Thyroid gland (tissue), 4 donors: ENCODE measurements at places on chromosomes 6 and 20.

- no peak for DNase-seq
- H3K36me3 ChIP-seq: no peaks in the 10 kb centered on the region
- H3K4me3 ChIP-seq: no peak overlapping the region
- H3K4me1 ChIP-seq: peaks cover 68% of the 10 kb centered on the region
- peak overlapping the region; percentile 89 for H3K27ac ChIP-seq
- H3K27me3 ChIP-seq: no peaks in the 10 kb centered on the region
These were observed 29.2 kb downstream of the RNF144B start for GRCh38 chr6:18416341-18416679.

DNA sequence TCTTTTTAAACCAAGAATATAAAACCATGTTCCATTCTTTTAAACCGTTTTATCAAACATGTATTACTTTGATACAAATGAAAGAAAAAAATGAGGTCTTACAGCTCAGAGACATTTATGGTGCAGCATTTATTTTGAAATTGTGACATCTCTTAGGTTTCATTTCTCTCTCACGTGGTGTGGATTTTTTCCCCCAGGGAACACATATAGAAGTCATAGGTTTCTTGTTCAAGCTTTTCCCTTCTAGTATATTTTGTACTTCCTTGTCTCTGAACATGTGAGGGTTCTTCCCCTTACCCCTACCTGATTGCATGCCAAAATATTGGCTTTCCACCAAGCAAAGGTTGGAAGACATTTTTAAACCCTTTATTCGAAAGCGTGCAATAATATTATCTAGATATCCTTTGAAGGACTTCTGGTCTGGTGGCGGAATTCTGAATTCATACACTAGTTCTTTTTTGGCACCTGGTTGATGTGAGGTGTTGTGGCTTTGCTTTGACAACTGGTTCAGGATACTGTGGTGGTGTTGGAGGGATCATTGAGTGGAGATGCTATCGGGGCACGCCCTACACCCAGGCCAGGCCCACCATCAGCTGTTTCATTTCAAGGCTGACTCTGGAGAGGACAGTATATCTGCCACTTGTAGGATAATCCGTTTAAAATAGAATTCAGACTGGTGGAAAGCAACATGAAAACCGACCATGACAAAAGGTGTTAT lies 5.6 kb upstream of the FAM50B start:
- no peak for DNase-seq
- no peak overlapping the region for H3K4me3 ChIP-seq
- no peaks in the 10 kb centered on the region for H3K4me1 ChIP-seq
- no peak overlapping the region for H3K27ac ChIP-seq
- H3K36me3 ChIP-seq: no peaks in the 10 kb centered on the region

DNA sequence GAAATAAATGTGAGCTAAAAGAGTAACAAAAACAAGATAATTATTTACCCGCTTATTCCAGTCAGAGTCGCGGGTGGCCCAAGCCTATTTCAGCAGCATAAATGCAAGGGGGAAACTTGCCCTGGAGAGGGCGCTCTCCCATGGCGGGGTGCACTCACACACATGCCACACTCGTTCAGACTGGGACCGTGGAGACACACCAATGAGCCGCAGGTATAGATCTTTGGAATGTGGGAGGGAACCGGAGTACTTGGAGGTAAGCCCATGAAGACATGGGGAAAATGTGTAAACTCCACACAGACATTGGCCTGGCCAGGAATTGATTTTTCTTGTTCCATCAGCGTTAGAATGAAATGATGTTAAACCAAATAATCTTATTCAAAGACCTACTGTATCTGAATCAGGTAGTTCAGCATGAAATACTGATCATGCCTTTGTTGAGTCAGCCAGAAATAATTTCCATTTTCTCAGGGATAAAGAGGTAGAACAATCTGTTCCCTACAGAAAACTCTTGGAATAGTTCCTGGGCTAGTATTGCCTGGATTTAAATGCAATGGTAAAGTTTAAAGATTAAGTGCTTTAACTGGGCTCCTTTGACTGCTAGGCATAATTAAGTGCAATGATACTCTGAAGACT lies 191.5 kb downstream of the MCHR2 start:
- no peaks in the 10 kb centered on the region for H3K27me3 ChIP-seq
- H3K27ac ChIP-seq: no peak overlapping the region
- DNase-seq: no peak
- H3K4me3 ChIP-seq: no peak overlapping the region
- H3K36me3 ChIP-seq: no peaks in the 10 kb centered on the region
- no peaks in the 10 kb centered on the region for H3K4me1 ChIP-seq

DNA sequence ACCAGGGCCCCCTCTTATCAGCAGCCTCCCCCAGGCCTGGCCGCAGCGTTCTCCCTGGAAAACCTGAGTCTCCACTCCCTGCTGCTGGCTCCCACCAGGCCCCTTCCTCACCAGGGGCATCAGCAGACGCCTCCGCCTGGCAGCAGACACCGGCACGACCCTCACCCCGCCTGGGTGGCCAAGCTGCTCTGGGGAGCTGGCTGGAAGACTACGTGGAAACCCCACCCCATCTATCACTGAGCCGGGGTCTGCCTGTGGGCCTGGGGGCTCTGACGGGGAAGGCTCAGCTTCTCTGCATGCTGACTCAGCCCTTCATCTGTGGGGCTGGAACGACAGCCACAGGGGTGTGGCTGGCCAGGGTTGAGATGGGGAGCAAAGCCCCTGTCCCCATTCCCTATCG lies 19.1 kb upstream of the RBBP8NL start:
- H3K27me3 ChIP-seq: no peaks in the 10 kb centered on the region
- H3K27ac ChIP-seq: no peak overlapping the region
- H3K4me3 ChIP-seq: no peak overlapping the region
- no peaks in the 10 kb centered on the region for H3K36me3 ChIP-seq
- DNase-seq: no peak

GRCh38 chr6:26028746-26029569 lies 58.3 kb upstream of the HFE start:
- peaks cover 26% of the 10 kb centered on the region for H3K4me1 ChIP-seq
- DNase-seq: no peak
- no peak overlapping the region for H3K27ac ChIP-seq
- no peaks in the 10 kb centered on the region for H3K27me3 ChIP-seq

- H3K27ac ChIP-seq: no peak overlapping the region
- H3K4me1 ChIP-seq: peaks cover 11% of the 10 kb centered on the region
- H3K4me3 ChIP-seq: no peak overlapping the region
- H3K36me3 ChIP-seq: no peaks in the 10 kb centered on the region
These were observed 154.9 kb upstream of the BEND6 start for GRCh38 chr6:56799989-56800388.

DNA sequence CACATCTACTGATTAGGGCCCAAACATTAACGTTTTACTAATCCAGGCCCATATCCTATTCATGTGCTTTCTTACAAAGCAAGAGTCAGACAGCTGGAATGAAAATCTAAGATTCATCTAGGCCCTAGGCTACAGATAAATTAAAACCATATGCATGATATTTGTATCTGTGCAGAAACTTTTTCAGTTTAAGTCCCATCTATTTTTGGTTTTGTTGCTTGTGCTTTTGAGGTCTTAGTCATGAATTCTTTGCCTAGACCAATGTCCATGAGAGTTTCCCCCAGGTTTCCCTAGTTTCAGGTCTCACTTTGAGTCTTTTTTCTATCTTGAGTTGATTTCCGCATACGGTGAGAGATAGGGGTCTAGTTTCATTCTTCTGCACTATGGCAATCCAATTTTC lies 20.2 kb downstream of the ADNP start:
- no peak overlapping the region for H3K27ac ChIP-seq
- DNase-seq: no peak
- H3K4me3 ChIP-seq: no peak overlapping the region
- no peaks in the 10 kb centered on the region for H3K27me3 ChIP-seq
- H3K4me1 ChIP-seq: peaks cover 15% of the 10 kb centered on the region

GRCh38 chr6:14951704-14952103 lies 294.2 kb upstream of the JARID2 start:
- H3K4me3 ChIP-seq: no peak overlapping the region
- no peaks in the 10 kb centered on the region for H3K4me1 ChIP-seq
- H3K27ac ChIP-seq: no peak overlapping the region
- H3K36me3 ChIP-seq: no peaks in the 10 kb centered on the region

DNA sequence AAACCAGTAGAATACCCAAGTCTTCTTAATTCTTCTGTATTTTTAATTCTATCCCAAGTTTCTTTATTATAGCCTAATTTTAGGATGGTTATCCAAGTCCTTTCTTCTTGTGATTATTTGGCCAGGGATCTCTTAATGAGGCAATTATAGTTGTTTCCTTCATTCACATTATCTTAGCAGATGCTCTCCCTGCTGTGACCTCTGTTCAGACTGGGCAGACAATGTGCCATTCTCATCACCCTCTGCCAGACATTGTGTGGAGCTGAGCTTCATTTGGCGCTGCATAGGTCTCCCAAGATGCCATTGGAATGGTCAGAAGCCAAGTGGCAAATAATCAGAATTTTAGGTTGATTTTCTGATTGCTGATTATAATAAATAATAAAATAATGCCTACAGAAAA lies 79.4 kb downstream of the LIN28B start:
- no peaks in the 10 kb centered on the region for H3K27me3 ChIP-seq
- H3K36me3 ChIP-seq: no peaks in the 10 kb centered on the region

- H3K4me3 ChIP-seq: no peak overlapping the region
- no peaks in the 10 kb centered on the region for H3K4me1 ChIP-seq
- no peak overlapping the region for H3K27ac ChIP-seq
These were observed 710.0 kb downstream of the QKI start for GRCh38 chr6:164124473-164124872.

GRCh38 chr6:37913210-37913609 lies 93.7 kb downstream of the ZFAND3 start:
- no peak overlapping the region for H3K27ac ChIP-seq
- DNase-seq: no peak
- no peak overlapping the region for H3K4me3 ChIP-seq
- H3K36me3 ChIP-seq: no peaks in the 10 kb centered on the region
- peaks cover 3% of the 10 kb centered on the region for H3K4me1 ChIP-seq
- no peaks in the 10 kb centered on the region for H3K27me3 ChIP-seq

DNA sequence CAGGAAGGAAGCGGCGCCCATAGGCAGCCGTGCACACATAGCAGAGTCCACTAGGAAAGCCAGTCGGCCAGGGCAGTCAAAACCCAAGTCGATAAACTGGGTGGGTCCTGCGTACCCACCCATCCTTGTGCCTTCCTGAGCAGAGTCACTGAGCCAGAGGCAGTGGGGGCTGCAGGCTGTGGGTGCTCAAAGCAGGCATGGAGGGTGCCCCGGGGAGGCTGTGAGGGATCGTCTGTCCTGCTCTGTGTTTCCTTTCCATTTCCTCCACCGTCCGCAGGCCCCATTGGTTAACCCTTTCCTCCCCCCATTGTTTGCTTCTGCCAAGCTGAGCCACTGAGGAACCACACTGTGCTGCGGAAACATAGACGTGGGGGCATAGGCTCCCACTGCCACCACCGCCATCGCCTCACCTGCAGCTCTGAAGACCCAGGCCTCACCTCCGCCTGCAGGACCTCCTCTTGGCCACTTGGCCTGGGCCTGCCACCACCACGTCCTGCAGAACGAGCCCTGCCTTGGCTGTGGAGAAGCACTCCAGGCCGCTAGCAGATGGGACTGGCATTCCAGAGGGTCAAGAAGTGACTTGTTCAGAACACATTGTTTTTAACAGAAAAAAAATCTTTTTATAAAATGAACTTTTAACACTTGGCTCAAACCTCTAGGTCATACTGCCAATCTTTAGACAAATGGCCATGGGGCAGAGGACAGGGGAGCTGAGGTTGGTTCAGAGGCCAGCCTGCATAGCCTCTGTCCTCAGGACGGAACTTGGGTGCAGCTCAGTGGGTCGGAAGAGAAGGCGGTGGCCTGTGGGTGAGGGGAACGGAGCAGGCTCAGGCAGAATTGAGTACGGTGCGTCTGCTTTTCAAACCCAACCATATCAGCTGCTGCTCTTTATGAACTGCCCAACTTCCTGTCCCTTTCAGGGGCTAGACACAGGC lies 52.6 kb downstream of the TCP11 start:
- no peak overlapping the region for H3K27ac ChIP-seq
- no peaks in the 10 kb centered on the region for H3K27me3 ChIP-seq
- no peak for DNase-seq

DNA sequence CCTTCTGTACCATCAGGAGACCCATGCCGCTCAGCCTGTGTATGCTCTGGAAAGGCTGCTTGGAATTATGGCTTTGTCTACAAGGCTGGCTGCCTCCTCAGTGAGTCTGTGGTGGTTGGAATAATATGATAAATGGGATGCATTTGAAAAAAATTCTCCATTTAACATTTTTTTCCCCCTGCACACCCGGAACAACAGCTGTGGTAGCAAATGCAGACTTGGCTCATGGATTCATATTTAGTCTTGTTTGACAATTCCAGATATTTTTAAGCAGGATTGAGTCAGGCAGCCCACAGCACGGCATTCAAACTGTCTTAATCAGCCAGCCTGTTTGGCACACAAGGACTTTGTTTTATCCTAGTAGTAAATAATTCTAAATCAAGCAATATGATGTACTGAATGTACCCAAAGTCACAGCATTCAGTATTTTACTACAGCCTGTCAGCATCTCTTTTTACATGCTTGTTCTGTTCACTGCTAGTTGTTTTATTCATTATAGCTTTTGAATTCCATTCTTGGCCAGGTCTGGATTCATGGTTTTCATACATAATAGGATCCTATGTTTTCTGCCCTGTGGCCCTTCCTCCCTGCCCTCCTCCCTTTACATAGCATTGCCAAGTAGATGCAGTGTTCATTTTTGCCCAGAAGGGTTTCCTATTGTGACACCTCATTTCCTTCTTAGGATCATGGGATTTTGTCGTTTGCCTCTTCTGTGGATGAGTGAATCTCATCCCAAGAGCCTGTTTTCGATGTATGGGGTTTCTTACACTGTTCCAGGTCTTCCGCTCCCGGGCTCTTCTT lies 68.1 kb downstream of the LRRC1 start:
- no peaks in the 10 kb centered on the region for H3K36me3 ChIP-seq
- no peak for DNase-seq
- H3K4me1 ChIP-seq: peaks cover 3% of the 10 kb centered on the region
- H3K4me3 ChIP-seq: no peak overlapping the region
- no peaks in the 10 kb centered on the region for H3K27me3 ChIP-seq

DNA sequence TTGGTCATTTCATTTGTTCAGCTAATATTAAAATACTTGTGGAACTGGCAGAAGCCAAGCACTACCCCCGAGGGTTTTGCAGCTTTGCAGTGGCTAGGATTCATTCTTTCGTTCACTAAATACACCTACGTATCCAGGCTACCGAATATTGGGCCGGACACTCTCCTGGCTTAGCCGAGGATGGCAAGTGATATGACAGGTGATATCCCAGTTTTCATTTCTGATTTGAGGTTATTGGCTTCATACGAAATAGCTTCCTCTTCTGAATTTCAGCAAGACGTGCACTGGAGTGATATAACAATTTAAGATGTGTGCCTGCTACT lies 536 bp upstream of the MTFR2 start:
- peak overlapping the region; percentile 47 for H3K4me3 ChIP-seq
- no peaks in the 10 kb centered on the region for H3K36me3 ChIP-seq
- no peaks in the 10 kb centered on the region for H3K27me3 ChIP-seq
- H3K4me1 ChIP-seq: peaks cover 15% of the 10 kb centered on the region
- no peak for DNase-seq

GRCh38 chr20:48409055-48409615 lies 418.7 kb downstream of the PREX1 start:
- DNase-seq: no peak
- H3K4me1 ChIP-seq: no peaks in the 10 kb centered on the region
- H3K27me3 ChIP-seq: no peaks in the 10 kb centered on the region
- H3K27ac ChIP-seq: no peak overlapping the region
- no peaks in the 10 kb centered on the region for H3K36me3 ChIP-seq
